GM04503 (cell line): ENCODE measurements at places on chromosomes 3 and 15.

- no peak for DNase-seq
Measured at GRCh38 chr3:4776399-4776979, 202.7 kb upstream of the BHLHE40 start.

GRCh38 chr15:62931650-62932049 lies 110.9 kb upstream of the TPM1 start:
- DNase-seq = no peak

GRCh38 chr15:52498706-52499105 lies 30.0 kb downstream of the MYO5A start:
- no peak for DNase-seq

- DNase-seq = no peak
Measured at GRCh38 chr15:39631357-39631756, 50.5 kb downstream of the THBS1 start.
